Stimulated activated CD4-positive, alpha-beta T cell treated with anti-CD3 and anti-CD28 coated beads, Interleukin-2, amount 100 ng/mL, for 24 hours (primary cell): ENCODE measurements at places on chromosomes 3 and 15.

- DNase-seq: no peak
Measured at GRCh38 chr15:78938658-78939488, 6.0 kb downstream of the CTSH start.

DNA sequence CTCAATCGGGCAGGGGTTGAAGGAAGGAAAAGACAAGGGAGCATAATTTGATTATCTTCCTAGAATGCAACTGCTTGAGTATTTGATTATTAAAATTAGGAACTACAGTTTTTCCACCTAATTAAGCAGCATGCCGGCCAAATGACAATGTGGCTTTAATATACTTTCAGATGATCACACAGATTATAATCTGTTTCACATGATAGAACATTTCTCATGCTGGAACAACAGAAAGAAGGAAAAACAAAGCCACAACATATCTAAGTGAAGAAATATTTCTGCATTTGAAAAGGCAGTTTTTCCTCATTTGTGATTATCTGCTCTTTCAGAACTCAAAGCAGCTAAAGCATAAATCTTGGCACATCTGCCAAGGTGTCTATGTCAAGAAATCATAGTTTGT, 82.7 kb downstream of the STRIT1 start:
- DNase-seq: no peak

DNA sequence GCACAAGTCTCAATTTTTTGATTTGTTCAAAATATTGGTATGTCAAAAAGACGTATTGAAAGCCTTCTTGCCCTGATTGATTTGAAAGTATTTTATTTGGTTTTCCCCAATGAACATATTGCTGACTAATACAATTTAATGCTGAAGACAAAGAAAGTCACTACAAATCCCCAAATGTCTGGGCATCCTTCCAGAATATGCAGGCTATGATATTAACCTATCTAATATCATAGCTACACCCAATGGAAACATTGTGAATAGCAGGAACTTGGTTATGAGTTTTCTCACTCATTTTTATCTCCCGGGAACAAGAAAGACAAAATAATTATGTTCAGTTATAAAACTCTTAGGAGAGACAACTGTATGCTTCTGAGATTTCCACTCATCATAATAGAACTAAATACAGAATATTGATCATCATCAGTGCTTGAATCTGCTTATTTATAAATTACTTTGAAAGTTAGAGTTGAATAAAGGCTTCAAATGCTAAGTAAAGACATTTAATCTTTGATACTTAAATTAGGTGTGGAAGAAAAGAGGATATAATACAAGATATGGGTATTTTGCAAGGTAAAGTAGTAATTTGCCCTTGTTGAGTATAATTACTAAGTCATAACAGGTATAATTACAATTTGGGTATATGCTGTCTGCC, 483.9 kb downstream of the RBMS3 start:
- no peak for DNase-seq

- peak; percentile 55 for DNase-seq
Measured at GRCh38 chr3:197428117-197428801, 127.5 kb downstream of the BDH1 start.

GRCh38 chr3:58524326-58524888, 12.6 kb downstream of the ACOX2 start:
- no peak for DNase-seq

DNA sequence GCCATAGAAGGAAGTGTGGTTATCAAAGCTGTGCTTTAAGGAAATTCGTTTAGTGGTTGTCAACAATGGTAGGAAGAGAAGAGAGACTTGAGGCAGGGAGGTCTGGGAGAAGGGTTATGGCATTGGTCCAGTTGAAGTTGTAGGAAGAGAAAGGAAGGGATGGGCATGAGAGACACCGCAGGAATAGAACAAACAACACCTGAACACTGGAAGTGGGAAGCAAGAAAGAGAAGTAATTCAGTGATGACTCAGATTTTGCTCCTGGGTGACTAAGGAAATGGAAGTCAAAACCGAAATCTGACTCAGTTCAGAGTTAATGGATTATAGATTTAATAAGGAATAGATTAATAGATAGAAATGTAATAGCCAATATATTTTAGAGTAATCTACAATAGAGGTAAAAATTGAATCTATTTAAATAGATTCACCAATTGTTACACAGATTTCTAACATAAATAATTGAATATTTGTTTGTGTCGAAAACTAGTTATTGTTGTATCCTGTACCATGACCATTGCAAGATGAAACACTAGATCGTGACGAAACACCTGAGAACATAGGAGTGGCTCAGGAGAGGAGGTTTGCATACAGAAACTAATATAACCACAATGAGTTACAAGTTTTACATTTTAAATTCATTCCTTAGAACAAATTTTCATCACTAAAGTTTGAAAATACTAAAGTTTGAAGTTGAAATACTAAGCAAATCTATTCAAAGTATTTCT, 36.0 kb downstream of the THBS1 start:
- DNase-seq: no peak
